AG08395 (cell line): ENCODE measurements at places on chromosomes 3 and 15.

DNA sequence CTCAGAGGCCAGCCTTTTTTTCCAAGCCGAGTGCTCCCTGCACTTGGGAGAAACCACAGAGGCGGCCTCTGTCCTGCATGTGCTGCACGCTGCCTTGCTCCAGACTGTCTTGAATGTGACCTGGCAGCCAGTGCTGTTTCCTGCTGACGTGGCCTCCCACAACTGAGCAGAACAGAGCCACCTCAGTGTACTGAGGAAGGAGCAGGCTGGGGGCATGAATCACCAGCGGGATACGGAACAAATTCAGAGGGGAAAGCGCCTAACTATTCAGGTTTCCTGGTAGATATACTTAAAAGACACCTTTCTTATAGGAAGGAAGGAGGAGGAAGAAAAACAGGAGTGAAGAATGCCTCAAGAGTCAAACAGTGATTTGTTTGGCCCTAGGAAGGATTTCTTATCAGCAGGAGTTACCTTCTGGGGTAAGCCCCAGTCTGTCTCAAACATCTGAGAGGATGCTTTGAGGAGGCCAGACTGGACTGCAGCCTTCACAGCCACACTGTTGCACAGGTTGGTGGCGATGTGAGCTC, 114.0 kb downstream of the FNDC3B start:
- DNase-seq: peak; percentile 90

GRCh38 chr15:74053941-74054529, 28.3 kb downstream of the GOLGA6A start:
- peak; percentile 89 for DNase-seq

GRCh38 chr15:37995461-37996347, 61.3 kb downstream of the TMCO5A start:
- DNase-seq: peak; percentile 63

DNA sequence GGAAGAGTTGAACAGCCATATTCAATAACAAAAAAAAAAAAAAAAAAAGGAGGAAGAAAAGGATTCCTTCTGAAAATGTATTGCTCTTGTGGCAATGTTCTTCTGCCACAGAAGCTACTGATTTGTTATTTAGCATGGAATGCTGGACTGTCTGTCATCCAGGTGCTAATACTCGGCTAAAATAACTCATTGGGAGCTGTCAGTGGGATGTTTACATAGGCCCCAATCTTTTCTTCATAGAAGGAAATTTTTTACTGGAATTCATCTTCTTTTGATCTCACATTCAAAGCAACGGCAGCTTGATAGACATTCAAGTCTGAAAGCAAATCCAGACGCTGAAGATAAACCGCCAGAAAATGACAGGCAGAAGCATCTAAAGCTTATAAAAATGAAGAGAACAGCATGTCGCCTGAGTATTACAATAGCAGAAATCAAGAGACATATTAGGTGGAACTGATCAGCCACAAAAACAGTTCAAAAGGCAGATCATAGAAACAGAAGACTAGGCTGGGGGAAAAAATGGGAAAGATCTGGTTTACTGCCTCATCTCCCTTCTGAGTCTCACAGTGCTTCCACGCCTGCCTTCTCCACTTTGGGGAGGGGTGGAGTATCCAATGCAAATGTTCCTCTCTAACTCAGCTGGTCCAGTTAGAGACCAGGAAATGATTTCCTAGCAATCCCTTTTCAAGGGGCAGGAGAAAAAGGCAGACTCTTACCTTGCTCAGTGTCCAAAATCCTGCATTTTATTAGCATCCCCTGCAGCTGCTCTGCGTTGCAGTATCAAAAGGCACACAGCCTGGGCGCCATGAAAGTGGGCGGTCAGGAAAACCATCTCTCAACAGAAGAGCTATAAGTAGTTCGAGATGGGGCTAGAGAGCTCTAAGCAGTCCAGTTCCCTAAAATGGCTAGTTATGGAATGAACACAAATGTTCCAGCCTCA, 451.9 kb downstream of the FOXP1 start:
- no peak for DNase-seq

DNA sequence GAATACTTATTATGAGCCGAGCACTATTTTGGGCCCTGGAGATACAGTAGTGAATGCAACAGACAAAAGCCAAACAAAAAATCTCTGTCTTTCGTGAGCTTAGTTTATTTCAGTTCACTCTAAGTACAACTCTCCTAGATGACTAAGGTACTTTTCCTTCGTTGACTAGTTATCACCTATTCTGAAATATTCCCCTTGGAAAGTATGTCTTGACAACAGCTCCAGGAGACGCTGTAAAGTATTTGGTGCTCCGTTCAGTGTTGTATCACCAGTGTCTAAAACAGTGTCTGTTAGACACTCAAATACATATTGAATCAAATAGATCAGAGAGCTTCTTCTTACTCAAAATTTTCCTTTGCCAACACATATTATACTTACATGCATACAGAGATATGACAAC, 119.6 kb downstream of the TFDP2 start:
- no peak for DNase-seq

DNA sequence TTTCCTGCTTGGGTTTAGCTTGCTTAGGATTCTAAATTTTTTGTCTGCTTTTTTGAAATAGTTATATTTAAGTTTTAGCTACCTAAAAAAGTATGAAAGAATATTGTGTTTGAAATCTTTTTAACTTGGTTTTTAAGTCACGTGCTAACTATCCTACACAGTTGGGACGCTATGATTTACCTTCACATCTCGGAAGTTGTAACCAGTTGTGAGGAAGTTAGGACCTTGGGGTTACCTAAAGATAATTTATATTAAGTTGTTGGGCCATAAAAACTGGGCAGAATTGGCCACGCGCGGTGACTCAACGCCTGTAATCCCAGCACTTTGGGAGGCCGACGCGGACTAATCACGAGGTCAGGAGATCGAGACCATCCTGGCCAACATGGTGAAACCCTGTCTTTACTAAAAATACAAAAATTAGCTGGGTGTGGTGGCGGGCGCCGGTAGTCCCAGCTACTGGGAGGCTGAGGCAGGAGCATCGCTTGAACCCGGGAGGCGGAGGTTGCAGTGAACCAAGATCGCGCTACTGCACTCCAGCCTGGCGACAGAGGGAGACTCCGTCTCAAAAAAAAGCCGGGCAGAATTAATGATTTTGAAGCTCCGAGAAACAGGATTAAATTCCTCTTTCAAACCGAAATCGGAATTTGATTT, 1.0 kb downstream of the ZFAND6 start:
- DNase-seq: no peak

GRCh38 chr3:42809202-42809601, at the start of gene ACKR2:
Gene ACKR2 (plus strand): TSS chr3:42809445. CDS start chr3:42864503, 55,058 bp downstream.
- no peak for DNase-seq

DNA sequence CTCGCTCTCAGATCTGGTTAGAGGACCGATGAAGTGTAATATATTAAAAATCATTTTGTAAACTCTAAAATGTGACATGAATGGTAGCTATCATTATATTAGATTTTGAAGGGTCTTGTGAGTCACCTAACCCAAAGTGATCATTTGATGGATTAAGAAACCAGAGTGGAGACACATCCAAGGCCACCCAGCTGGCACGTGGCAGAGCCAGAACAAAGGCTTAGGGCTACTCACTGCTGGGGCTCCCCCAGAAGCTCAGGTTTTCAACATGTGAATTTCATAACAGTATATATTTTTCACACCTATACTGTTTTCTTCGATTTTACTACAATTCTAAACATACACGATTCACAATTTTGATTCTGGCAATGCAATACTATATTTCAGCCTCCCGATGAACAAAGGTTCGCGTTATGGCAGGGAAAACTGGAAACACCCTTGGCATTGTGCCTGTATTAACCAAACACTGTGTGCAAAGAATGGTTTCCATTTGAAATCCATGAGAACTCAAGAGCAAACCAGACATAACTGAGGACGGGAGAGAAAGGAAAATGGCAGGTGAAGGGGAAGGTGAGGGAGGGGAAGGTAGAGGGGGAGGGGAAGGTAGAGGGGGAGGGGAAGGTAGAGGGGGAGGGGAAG, 88.9 kb downstream of the ADAMTS17 start:
- DNase-seq: no peak

DNA sequence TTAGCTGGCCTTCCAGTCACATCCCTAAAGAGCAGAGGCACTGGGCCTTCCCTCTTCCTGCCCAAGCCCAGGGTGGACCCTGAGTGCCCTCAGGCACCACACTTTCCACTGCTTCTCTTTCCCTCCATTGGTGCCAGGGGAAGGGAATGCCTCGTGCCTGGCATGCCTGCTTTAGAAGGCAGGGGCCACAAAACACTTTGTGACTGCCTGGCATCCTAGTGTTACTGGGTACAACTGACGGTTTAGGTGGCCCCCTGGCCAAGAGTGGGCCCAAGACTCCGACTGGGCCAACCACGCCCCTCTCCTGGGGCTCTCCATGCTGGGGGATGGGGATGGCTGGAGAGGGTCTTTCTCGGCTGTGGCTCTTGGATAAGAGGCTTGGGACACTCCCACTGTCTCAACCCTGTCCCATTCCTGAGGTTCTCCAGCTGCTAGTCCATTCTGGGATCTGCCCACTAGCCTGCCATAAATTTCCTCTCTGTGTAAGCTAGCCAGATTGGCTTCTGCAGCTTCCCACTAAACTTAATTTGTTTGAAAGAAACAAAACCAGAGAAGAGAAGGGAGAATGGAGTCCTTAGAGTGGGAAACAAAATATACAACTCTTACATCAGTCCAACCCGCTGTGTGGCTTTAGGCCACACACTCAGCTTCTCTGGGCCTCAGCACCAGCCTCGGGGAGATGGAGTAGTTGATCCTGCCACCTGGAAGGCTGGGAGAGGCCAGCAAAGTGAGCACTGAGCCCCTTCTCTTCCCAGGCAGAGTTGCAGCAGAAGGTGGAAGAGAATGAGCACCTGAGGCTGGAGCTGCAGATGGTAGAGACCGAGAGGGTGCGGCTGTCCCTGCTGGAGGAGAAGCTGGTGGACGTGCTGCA, 24.1 kb upstream of the GP9 start:
- DNase-seq: no peak

- DNase-seq: no peak
These were observed 56.6 kb downstream of the RLBP1 start for GRCh38 chr15:89164712-89165211.

- DNase-seq: peak; percentile 58
These were observed 32.4 kb downstream of the CD200R1L start for GRCh38 chr3:112814266-112814665.

DNA sequence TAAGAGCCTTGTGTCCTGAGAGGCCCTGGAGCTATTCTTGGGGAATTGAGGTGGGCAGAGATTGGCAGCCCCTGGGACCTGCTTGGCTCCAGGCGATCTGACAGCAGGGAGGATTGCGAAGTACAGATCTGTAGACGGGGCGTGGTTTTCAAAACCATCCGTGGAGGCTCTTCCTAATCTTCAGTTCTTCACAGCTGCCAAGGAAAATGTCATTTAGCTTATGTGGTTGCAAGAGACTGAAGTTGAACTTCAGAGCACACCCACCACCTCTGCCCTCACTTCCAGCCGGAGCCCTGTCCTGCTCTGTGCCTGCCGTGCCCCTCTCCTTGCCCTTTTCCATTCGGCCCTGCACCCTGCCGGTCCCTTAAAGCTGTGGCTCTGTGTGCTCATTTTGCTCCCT, 12.9 kb downstream of the NISCH start:
- DNase-seq: no peak

- DNase-seq: no peak
These were observed 165.0 kb downstream of the NTRK3 start for GRCh38 chr15:88091444-88092016.

- no peak for DNase-seq
These were observed 42.8 kb upstream of the SECISBP2L start for GRCh38 chr15:49088996-49089395.

DNA sequence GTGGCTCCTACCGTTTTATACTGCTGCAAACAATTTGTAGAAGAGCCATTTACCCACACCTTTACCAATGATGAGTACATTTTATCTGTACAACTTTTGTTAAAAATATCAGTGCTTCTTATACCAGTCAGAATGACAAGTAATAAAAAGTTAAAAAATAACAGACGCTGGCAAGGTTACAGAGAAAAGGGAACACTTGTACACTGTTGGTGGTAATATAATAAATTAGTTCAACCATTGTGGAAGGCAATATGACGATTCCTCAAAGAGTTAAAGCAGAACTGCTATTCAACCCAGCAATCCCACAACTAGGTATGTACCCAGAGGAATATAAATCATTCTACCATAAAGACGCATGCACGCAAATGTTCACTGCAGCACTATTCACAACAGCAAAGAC, 51.9 kb downstream of the ARRDC4 start:
- DNase-seq: no peak

- DNase-seq: no peak
These were observed 146.0 kb downstream of the CHST2 start for GRCh38 chr3:143265501-143266070.

DNA sequence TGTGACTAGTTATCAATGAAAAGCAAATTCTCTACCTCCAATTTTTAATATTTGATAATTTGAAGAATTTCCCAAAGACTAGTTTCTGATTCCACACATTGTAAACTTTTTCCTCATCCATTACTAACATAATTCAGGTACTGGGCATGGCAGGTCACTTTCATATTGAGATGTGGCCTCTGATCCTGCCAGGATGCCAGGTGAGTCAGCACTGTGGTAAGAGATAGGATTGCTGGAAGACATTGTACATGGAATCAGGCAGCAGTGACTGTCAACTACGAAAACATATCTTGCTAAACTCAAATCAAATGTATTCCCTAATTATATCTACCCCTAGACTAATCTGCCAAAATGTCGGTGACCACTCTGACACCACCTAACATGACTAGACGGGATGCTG, 33.2 kb upstream of the POU1F1 start:
- DNase-seq: peak; percentile 3

DNA sequence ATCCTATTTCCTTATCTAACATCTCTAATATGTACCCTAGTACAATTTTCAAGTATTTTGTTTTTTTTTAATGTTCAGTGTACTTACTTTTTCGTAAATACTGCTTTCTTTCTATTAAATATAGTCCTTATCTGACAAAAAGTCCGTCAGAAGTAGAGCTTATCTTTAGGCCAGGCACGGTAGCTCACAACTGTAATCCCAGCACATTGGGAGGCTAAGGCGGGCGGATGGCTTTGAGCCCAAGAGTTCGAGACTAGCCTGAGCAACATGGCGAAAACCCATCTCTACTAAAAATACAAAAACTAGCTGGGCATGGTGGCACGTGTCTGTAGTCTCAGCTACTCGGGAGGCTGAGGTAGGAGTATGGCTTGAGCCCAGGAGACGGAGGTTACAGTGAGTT, 41.1 kb downstream of the USP3 start:
- DNase-seq: no peak

DNA sequence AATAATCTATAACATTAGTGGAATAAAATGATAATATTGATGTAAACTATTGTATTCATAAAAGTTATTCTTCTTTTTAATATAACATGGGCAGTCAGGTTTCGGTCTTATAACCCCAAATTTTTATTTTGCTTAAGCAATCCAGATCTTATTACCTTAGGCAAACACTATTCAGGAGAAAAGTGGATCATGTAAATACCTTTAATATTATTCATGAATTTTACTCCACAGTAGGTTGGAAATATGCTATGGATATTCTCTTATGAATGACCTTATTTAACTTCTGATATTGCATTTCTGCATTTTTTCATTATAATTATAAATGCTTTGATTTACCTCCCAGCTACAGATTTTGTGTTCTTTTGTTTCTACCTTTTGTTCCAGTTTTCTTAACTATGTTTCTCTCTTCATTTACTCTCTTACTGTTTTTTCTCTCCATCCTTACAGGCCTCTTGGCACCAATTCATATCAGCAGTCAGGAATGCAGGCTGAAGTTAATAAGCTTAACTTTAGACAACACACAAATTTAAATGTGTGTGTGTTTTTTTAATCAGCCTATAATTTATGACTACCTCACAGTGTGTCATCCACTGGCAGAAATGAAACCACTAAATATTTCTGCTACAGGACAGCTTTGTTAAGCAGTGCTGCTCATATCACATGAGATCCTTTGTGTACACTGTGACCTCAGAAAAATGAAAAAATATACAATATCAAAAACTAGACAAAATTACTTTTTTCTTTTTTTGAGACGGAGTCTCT, 111.0 kb downstream of the NSUN3 start:
- DNase-seq: no peak
